ENCODE measurements at places on chromosomes 2 and 18.

DNA sequence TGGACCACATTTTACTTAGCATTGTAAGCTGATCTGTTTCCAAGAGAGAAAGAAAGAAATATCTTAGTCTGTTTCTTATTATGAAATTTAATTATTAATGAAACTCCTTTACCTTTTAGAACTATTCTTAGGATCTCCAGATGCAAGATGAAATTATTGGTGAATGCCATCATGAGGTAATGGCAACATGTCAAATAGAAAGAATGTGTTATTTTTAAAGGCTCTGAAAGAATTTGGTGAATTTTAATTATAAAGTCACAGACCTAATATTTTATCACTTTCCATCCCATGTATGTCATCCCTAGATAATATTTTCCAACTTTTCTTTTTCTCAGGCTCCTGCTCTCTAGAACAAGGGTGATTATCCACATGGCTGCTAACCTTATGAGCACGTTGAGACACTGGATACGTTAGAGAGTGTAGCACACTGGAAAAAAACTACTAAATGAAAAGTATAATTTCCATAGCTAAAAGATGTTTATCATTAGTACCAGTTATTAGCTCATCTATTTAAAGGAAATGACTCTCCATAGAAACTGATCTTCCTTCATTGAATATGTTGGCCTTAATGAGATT is 95.2 kb upstream of the SCG2 start:
- DNase-seq: no peak

DNA sequence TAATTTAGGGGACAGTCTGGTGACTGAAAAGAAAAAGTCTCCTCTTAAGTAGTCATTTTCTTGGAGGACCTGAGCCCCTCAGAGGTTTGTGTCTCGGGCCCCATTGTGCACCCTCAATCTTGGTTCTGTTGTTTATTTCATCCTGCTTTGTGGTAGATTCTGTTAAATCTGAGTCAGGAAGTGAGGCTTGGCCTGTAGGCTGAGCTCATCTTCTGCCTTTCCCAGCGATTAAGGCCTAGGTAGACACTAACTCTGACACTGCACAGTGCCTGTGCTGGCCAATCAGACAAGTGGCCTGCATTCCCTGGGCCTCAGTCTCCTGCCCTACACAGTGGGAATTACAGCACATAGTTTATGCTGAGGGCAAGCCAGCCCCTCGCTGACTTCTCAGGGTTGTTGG is 80.2 kb downstream of the CTIF start:
- no peak for DNase-seq

GRCh38 chr2:196289000-196289399 is 117.6 kb upstream of the STK17B start:
- DNase-seq: no peak

- no peak for DNase-seq
Measured at GRCh38 chr2:1367601-1368000, 45.7 kb upstream of the TPO start.

- DNase-seq: no peak
Measured at GRCh38 chr2:240466579-240467148, 31.2 kb downstream of the GPC1 start.

DNA sequence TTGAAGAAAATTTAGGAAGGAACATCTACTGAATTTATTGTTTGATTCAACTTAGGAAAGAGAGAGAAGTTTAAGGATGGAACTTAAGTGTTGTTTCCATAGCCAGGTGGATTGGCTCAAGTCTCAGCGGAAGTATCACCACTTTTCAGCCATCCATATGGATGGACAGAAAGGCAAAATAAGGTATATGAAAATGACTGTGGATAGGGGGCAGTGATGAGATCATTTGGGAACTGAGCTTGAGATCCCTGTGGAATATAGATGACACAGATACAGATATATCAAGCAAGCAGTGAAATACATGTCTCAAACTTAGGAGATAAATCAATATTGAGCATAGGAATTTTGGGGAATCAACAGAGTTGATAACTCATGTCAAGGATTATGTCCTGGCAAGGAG is 1462.7 kb upstream of the NXPH2 start:
- DNase-seq: no peak

DNA sequence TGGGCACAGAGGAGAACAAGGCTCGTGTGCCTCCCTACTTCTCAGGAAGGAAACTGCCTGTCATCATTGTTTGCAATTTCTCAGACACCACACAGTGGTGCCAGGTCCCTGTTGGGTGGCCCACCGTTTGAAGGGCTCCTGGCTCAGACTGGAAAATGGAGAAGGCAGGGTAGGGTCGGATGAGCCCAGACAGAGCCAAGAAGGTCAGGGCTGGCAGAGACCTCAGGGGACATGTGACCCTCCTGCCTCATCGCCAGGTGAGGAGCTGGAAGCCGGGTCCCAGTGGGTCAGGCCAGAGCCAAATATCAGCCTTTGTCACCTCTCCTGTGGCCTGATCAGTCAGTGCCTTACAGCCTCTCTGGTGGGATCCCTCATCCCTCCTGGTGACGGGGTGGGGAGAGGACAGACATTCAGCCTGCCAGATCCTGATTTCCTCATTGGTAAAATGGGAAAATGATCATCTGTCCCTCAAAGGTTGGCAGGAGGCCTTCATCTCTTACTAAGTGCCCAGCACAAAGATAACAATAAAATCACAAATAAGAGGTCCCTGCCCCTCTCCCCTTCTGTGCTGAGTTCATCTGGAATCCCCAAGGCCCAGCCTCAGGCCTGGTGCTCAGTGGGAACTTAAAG is 117.6 kb downstream of the CAPN13 start:
- no peak for DNase-seq

DNA sequence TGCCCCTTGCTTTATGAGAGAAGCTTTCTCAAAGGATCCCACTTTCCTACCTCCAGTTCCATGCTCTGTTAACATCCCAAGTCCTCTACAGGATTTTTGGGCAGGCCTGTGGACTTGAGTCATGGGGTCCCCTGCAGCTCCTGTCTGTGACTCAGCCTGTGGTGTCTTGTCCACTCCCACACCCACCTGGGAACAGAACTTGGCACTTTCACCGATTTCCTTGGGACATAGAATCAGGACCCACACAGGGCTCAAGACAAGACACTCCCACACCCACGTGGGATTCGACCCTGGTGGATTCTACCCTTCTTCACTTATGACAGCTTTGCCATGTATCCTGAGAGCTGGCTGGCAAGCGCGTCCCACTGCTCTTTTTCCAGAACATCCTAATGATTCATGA is 30.7 kb upstream of the HDAC4 start:
- DNase-seq: no peak

DNA sequence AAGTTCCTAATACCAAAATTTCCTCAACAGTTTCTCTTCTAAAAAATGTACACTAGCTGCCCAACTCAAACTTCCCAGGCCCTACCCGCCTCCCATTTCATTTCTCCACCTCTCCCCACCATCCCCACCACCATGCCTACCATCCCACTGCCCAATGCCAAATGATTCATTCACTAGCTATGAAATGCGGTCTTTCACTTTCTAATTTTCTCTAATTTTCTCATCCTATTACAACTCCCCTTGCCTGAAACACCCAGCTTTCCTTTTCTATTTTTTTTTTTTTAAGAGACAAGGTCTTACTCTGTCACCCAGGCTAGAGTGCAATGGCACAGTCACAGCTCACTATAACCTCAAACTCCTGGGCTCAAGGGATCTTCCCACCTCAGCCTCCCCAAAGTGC is 38.4 kb downstream of the KIDINS220 start:
- no peak for DNase-seq

DNA sequence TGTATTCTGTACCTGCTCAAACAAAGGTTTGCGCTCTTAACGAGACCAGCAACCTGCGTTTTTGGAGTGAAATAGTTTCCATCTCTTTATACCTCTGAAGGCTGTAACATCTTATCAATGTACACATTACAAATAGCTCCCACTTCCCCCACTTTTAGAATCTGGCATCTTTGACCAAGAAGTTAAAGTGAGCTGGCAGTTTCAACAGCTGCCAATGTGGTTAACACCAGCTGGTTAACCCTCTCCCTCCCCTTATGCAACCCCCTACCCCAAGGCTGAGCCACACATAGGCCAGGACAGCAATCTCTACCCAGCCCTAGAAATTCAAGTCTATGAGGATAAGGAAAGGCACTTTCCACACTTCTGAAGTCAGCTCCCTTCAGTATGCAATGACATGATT is 2.2 kb upstream of the SERTAD2 start:
- DNase-seq: no peak

DNA sequence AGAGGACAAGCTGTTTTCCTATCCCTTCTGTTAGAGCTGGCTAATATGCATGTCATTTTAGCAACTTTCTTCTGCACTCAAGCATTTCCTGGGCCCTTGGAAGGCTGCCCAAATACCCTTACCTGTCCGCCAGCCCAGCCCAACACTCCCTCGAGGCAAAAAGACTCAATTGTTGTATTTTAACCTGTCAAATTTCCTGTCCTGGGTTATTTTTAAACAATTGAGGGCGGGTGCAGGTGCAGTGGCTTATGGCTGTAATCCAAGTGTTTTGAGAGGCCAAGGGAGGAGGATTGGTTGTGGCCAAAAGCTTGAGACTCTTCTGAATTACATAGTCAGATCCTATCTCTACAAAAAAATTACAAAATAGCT is 125.0 kb upstream of the ARHGAP28 start:
- DNase-seq: no peak

DNA sequence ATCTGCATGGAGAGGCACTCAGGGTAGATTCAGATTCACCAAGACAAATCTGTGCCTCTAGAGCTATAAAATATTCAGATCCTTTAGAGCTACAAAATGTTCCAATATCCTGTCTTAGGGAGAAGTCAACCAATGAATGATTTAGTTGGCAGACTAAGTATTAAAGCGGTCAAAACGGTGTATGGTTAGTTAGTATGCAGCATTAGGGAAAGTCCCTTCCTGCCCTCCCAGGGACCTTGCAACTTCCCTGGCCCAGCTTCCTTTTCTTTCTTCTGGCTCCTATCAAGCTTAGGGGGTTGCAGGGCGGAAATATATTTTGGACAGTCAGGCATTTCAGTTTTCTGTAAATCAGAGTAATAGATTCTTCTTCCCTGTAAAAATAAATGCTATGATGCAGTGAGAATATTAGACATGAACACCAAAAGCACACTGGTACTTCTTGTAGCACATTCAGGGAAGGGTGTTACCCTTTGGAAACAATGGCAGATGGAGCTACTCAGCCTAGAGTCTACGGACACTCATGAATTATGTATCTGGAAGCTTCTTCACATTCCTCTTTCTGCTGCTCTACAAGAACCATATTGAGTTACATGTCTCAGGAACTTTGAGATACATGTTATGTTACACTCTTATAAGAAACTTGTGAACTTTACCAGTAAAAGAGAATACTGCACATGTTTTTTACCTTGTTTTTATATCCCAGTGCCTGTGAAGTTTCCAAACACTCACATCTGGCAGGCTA is 45.7 kb downstream of the CCDC93 start:
- DNase-seq: no peak

- DNase-seq: no peak
Measured at GRCh38 chr18:32802591-32803451, 30.0 kb upstream of the KLHL14 start.

GRCh38 chr2:26492749-26493515 is 15.0 kb upstream of the OTOF start:
- no peak for DNase-seq

GRCh38 chr18:26432651-26433424 is 115.5 kb downstream of the KCTD1 start:
- DNase-seq: no peak

- DNase-seq: no peak
Measured at GRCh38 chr2:151796774-151797173, 31.4 kb downstream of the ARL5A start.

DNA sequence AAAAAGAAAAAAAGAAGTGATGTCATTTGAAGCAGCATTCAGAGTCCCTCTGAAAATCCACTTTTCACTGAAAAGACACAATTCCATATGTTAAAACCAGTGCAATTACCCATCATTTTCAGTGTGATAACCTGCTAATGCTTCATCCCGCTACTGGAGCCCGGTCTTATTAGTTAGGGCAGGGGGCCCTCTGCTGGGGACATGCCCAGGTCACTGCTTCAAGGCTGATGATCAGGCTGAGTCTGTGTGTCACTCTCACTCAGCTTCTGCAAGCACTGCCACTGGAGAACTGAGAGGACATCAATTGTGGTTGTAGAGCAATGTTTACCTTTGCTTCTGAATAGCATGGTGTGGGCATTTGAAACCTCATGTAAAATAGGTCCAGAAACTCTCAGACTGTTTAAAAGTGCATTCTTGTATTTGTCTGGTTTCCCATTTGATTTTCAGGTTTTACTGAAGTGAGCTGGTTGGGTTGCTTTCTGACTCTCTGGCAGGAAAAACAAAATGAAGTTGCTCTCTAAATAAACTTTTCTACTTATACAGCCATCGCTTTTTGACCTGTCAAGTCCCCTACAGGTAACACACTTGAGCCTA is 49.2 kb upstream of the NXPH2 start:
- DNase-seq: peak; percentile 12

GRCh38 chr2:12770300-12770968 is 53.7 kb downstream of the TRIB2 start:
- DNase-seq: no peak

GRCh38 chr2:149271575-149271974 is 58.8 kb upstream of the LYPD6 start:
- no peak for DNase-seq

DNA sequence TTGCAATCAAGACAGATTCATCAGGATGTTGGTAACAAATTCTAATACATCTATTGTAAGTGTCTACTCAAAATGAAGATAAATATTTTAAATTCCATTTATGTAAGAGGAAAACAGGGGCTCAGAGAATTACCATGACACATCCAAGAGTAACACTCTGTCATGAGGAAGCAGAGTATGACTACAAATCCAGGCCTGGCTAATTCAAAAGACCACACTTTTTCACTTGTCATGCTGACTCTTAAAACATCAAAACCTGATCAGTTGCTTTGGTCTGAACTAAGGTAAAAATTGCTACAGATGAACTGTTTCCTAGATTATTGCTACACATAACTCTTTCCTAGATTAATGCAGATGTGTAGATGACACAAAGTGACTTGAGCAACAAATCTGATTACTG is 880.6 kb downstream of the TSN start:
- no peak for DNase-seq

DNA sequence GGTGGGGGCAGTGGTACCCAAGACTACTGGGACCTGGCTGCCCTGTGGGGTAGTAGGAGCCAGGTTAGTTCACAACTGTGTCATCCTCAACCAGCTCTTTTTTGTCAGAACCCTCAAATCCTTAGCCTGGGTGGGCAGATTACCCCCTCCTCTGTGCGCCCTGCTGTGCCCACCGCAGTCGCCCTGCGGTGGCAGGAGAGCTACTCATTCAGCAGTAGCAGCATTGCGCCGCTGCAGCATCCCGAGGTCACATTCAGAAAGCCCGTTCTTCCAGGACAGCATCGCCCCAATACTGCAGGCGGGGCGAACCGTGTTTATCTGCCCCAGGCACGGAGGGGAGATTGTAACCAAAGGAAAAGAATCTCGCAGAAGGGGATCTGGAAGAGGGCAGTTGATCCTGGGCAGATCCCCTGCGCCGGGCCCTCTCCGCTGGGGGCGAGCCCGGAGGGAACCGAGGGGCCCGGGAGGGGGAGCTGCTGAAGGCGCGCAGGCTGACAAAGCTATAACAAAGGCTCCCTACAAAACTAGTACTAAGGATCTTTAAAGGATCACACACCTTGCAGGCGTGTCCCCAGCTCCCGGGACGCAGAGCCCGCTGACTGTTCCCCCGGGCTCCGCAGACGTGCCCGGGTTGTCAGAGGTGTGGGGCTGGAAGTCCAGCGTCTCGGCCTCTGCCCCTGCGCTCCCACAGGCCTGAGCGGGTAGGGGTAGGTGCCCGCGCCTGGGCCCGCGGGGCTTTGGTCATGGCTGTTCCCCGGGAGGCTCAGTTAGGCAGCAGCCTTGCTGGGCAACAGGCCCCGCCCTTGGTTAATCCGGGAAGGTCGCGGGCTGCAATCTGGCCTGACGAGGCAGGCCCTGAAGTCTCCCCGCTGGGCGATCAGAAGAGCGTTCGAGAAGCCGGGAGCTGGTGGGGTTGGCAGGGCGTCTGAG is 13.2 kb downstream of the POU3F3 start:
- no peak for DNase-seq

Measured in activated CD4-positive, alpha-beta T cell treated with anti-CD3 and anti-CD28 coated beads, Interleukin-2, amount 10 ng/mL, durations not matched to agents 7 days and 5 days (primary cell).